ENCODE measurements at places on chromosomes 2 and 18.
A peak's percentile ranks its signal among the peaks of the same experiment; 100 is the strongest.

DNA sequence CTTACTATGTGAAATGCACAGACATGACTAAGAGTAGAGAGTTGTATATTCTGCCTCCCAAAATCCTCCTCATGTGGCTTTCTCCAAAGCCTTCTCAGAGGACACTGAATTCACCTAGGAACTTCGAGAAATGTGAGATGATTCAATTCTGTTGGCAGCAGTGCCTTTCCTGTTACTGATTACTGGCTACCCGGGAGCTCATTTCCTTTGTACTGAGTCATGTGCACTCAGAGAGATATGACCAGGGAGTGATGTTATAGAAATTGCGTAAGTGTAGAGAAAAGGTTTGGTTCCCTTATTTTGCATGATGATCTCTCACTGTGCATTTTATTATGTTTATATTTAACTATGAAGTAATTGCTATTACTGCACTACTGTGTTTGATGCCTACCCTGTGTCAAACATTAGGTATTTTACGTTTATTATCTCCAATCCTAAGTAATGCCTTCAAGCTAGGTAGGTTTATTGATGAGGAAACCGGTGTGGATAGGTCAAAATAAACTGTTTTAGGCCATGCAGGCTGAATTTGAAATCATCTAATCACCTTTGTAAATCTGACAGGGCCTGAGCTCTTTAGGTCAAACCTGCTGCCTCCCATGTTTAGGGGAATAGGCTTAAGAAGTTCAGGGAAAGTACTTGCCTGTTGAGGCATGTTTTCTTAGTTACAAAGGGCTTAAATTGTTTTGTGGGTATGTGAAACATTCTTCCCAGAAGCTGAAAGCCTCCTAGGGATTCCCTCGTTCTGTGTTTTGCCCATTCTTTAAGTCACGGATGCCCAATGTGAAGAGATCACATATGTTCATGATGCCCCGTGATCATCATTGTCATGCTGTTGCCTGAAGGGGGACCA, 86.8 kb downstream of the FMNL2 start:
- DNase-seq = peak; percentile 83

DNA sequence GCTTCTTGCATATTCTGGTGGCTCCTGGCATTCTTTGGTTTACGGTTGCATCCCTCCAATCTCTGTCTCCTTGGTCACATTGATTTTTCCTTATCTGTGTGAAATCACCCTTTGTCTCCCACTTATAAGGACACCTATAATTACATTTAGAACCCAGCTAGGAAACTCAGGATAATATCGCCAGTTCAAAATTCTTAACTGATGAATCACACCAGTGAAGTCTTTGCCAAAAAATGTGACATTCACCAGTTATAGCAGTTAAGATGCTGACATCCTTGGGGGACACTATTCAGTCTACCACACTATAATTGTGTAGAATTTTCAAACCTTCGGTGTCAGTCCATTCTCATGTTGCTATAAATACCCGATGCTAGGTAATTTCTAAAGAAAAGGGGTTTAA, 320.2 kb downstream of the TMX3 start:
- no peak for DNase-seq

DNA sequence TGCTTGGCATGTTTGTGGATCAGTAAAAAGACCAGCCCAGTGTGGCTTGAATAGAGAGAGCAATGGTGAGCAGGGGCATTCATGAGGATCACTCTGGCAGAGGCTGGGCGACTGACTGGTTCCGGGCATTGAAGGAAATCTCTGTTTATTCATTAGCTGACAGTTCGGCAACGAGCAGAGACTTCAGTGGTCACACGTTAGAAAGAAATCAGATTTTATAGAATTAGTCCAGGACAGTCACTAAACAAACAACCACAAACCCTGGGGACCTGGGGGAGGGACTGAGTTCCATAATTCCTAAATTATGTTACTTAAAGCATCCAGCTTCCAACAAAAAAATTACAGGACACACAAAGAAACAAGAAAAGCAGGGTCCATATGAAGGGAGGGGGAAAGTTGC, 72.5 kb downstream of the NOL10 start:
- no peak for DNase-seq

DNA sequence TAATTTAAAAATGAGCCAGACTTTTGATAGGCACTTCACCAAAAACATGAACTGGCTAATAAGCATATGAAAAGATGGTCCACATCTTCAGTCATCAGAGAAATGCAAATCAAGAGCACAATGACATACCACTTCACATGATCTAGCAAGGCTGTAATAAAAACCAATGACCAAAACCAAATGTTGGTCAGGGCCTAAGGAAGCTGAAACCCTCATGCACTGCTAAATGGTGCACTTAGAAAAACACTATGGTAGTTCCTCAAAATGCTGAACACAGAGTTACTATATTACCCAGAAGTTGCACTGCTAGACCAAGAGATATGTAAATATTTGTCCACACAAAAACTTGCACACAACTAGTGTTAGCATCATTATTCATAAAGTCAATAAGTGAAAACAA, 504.9 kb upstream of the SOX11 start:
- DNase-seq = no peak

DNA sequence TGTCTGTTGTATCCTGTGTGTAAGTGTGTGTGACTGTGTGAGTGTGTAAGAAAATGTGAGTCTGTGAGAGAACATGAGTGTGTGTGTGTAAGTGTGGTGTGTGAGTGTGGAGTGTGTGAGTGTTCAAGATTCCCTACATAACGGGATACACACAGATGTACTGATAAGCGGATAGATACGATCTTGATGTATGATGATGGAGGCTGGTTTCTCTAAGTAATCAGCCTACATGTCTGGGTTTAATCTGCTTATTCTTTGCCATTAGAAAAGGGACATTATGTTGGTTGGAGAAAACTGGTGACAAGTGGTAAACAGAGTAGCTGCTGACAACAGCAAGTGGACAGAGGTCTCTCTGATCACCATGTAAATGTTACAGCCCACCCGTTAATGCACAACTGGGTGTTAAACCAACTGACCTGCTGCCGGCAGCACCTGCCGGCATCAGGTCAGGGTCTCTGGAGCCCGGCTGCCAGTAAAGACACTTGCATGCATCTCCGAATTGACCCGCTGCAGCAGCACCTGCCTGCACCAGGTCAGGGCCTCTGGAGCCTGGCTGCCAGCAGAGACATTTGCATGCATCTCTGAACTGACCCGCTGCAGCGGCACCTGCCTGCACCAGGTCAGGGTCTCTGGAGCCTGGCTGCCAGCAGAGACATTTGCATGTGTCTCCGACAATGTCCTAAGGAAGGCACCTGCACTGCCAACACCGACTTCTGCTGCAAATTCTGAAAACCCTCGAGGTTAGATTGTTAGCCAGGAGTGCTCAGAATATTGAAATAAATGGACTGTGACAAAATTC, 87.5 kb downstream of the MBP start:
- no peak for DNase-seq

Measured in KBM-7 (cell line).